ENCODE measurements at places on chromosomes 13 and 19.
A peak's percentile ranks its signal among the peaks of the same experiment; 100 is the strongest.

DNA sequence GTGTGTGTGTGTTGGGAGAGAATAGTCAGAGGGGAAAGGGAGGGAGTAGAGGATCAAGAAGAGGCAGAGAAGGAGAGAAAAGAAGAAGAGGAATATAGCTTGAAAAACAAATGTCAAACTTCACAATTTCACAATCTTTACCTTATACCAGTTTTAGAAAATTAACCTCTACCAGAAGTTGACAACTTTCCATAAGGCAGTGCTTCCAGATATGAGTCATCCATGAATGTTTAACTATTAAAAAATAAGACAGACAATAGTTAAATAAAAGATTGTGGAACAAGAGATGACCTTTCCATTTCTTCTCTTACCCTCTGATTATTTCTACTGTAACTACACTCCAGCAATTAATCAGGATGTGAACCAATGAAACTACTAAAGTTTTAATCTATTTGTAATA is 229.4 kb downstream of the ITGBL1 start:
- H3K27ac ChIP-seq = no peak overlapping the region
- H3K4me1 ChIP-seq = peaks cover 8% of the 10 kb centered on the region
- DNase-seq = no peak
- no peak overlapping the region for H3K4me3 ChIP-seq
- H3K27me3 ChIP-seq = no peaks in the 10 kb centered on the region

DNA sequence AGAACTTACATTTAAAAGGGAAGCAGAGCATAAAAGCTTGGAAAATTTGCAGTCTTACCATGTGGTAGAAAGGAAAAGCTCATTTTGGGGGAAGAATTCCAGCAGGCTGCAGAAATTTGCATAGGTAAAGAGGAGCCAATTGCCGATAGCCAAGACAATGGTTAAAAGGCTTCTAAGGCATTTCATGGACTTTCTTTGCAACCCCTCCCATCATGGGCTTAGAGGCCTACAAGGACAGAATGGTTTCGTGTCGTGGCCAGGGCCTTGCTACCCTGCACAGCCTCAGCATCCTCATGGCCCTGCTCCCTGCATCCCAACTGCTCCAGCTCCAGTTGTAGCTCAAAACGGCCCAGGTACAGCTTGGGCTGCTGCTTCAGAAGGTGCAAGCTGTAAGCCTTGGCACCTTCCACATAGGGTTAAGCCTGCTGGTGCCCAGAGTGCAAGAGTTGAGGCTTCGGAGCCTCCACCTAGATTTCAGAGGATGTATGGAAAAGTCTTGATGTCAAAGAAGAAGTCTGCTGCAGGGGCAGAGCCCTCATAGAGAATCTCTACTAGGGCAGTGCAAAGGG is 420.3 kb downstream of the PCDH17 start:
- no peaks in the 10 kb centered on the region for H3K36me3 ChIP-seq
- no peaks in the 10 kb centered on the region for H3K27me3 ChIP-seq
- no peak overlapping the region for H3K27ac ChIP-seq
- H3K4me1 ChIP-seq = no peaks in the 10 kb centered on the region
- H3K4me3 ChIP-seq = no peak overlapping the region
- no peak for DNase-seq

- DNase-seq = peak; percentile 74
- no peaks in the 10 kb centered on the region for H3K27me3 ChIP-seq
- H3K36me3 ChIP-seq = peaks cover 10% of the 10 kb centered on the region
- H3K4me1 ChIP-seq = peaks cover 64% of the 10 kb centered on the region
- peak overlapping the region; percentile 88 for H3K27ac ChIP-seq
These were observed 30.2 kb downstream of the HSPH1 start for GRCh38 chr13:31131470-31131961.

DNA sequence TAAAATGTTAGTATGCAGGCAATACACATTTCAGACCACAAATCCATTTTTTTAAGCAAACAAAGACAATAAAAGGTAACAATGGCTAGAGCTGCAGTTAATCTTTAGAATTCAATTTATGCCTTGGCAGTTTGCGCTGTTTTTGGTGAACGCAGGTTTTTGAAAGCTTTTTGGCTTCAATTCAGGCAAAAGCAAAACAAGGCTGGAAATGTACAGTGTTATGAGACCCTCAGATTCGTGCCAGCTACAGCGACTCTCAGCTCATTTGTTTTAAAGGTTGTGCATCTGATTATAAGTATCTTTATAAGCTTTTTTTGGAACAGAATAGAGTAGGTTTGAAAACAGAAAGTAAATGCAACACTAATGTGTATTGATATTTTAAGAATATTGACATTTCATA is 63.6 kb upstream of the SOX1 start:
- no peak for DNase-seq
- H3K27me3 ChIP-seq = no peaks in the 10 kb centered on the region
- H3K4me1 ChIP-seq = no peaks in the 10 kb centered on the region
- no peak overlapping the region for H3K27ac ChIP-seq
- no peak overlapping the region for H3K4me3 ChIP-seq
- no peaks in the 10 kb centered on the region for H3K36me3 ChIP-seq

DNA sequence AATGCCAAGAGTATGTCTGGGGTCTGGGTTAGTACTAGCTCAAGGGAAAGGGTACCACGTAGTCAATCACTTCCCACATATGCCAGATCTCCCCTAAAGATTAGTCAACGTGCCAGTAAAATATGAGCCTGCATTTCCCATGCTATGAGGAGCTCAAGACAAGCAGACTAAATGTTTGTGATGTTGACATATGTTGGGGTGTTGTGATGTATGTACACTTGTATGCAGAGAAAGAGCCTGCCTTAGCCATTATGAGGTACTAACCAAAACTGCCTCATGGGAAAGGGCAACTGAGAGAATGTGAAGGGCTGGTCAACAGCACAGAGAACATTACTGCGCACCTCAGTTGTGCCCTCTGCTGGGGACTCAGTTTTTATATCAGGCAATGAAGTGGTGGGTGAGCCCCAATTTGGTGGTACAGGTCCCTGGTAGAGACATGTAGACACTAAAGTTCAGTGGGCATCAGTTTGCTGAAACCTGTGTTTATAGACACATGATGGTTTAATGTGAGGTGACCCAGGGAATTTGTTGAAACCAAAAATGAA is 287.0 kb downstream of the DCT start:
- H3K4me3 ChIP-seq = no peak overlapping the region
- DNase-seq = peak; percentile 8
- H3K27me3 ChIP-seq = peaks cover 11% of the 10 kb centered on the region
- H3K4me1 ChIP-seq = no peaks in the 10 kb centered on the region
- H3K27ac ChIP-seq = no peak overlapping the region

DNA sequence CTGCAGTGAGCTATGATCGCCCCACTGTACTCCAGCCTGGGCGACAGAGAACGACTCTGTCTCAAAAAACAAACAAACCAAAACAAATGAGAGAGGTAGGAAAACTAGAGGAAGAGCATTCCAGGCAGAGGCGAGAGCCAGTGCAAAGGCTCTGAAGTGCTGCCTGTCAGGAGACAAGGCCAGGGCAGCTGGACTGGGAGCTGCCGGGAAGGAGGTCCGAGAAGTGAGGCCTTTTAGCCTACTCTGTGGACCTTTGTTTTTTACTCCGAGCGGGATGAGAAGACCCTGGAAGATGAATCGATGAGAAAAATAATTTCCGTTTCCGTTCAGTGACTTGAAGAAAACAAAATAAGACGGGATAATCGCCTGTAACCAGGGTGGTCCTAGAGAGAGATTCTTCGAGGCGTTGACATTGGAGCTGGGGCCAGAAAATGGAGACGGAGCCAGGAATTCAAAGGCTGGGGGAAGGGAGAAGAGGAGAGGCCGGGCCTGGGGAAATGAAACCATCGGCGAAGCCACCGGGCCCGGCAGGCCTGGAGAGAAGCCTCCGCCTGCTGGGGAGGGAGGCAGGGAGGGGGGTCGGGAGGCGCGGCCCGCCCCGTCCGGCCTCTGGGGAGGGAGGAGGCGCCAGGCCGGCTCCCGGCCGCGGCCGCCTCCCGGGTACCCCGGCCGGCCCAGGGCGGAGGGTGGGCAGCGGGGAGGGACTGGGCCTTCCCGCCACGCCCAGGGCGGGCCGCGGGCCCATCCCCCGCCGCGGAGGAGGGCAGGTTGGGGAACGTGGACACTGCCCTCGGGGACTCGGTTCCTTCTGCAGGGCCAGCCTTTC is 7.8 kb upstream of the SERTAD1 start:
- H3K36me3 ChIP-seq = no peaks in the 10 kb centered on the region
- H3K4me1 ChIP-seq = peaks cover 16% of the 10 kb centered on the region
- peak overlapping the region; percentile 55 for H3K27ac ChIP-seq
- DNase-seq = peak; percentile 66
- H3K4me3 ChIP-seq = no peak overlapping the region

DNA sequence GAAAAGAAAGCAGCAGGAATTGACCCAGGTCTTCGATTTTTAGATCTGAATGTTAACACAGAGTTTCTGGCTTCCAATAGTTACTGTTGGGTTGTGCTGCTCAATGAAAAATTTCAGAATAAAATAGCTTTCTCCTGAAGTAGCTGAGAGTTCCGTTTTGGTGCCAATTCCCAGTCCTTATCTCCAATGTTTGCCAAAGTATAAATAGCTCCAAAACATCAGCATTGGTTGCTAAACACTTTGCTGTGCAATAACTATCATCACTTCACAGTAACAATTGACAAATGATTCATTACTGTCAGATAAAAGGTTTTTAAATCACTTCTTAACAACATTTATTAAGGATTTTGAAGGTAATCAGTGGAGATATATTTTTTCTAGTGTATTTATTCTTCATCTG is 446.0 kb downstream of the PCDH20 start:
- no peaks in the 10 kb centered on the region for H3K27me3 ChIP-seq
- H3K4me1 ChIP-seq = no peaks in the 10 kb centered on the region
- H3K27ac ChIP-seq = no peak overlapping the region
- no peaks in the 10 kb centered on the region for H3K36me3 ChIP-seq
- no peak for DNase-seq

DNA sequence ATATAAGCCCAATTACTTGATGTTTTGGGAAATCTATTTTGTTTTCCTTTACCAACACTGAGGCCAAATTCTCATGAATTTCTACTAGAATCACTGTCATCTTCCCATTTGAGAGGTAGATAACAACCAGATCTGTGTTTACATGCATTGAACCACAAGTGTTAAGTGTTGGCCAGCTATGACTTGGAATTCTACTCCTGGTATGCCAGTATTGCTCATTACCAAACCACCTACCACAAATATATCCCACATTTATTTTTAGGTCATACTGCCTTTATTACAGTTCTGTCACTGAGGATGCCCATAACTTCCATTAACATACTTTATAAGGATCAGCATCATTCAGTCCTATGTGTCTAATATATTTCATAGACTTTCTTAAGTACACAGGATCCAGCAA is 328.9 kb downstream of the DIAPH3 start:
- H3K4me3 ChIP-seq = no peak overlapping the region
- H3K36me3 ChIP-seq = peaks cover 2% of the 10 kb centered on the region
- H3K27ac ChIP-seq = no peak overlapping the region
- H3K27me3 ChIP-seq = no peaks in the 10 kb centered on the region

- no peaks in the 10 kb centered on the region for H3K4me1 ChIP-seq
- no peaks in the 10 kb centered on the region for H3K27me3 ChIP-seq
- H3K27ac ChIP-seq = no peak overlapping the region
- no peaks in the 10 kb centered on the region for H3K36me3 ChIP-seq
These were observed 3.6 kb downstream of the CACNG7 start for GRCh38 chr19:53912653-53913052.

GRCh38 chr19:32691952-32692726 is 518 bp downstream of the NUDT19 start:
- H3K27ac ChIP-seq = peak overlapping the region; percentile 71
- DNase-seq = peak; percentile 67
- H3K4me3 ChIP-seq = peak overlapping the region; percentile 46
- peaks cover 45% of the 10 kb centered on the region for H3K4me1 ChIP-seq
